ENCODE measurements at places on chromosomes 5 and 9. TPM values are rescaled to one million over a fixed set of nuclear protein-coding genes. Genes with fewer than 3 reads are reported as not detected.

- DNase-seq: no peak
Measured at GRCh38 chr9:129136446-129137035, 25.3 kb downstream of the PTPA start.

Gene UBAC1
- 95.7 TPM for total RNA-seq

DNA sequence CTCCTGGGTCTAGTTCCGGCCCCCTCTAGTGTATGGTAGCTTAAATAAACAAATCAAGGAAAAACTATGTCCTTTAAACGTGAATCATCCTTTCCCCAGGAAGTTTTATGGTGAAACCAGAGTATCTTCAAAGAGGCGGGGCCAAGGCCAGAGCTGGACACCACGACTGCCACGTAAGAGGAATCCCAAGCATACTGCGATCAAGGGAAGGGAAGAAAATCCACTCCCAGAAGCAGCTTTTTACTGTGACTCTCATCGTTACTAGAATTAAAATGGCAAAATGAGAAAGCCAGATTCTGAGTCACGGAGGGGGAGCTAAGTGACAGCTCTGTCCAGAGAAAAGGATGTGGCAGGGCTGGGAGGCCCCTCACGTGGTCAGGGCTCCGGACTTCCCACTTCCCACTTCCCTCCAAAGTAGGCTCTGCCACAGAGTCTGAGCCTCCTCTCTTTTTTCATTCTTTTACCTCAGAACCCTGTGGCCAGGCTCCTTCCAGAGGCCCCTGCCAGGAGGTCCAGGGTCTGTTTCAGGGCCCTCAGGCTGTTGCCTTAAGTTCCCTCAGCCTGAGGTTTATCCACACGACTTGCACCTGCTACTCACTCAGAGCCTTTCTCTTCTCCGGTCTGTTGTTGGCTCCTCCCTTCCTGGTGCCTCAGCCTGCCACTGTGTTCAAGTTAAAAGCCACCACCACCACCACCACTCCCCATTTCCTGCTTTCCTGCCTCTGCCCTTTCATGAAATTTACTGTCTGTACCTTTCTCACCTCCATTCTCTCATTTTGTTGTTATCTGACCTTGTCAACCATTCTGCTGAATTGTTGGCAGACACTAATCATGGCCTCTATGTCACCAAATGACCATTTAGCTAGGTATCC lies 1.4 kb upstream of the GLRX start:
- DNase-seq: peak; percentile 24

- peak; percentile 92 for DNase-seq
Measured at GRCh38 chr5:143824851-143825720, 13.1 kb downstream of the HMHB1 start.

- DNase-seq: no peak
Measured at GRCh38 chr9:30597608-30598007, 1786.8 kb upstream of the ACO1 start.

DNA sequence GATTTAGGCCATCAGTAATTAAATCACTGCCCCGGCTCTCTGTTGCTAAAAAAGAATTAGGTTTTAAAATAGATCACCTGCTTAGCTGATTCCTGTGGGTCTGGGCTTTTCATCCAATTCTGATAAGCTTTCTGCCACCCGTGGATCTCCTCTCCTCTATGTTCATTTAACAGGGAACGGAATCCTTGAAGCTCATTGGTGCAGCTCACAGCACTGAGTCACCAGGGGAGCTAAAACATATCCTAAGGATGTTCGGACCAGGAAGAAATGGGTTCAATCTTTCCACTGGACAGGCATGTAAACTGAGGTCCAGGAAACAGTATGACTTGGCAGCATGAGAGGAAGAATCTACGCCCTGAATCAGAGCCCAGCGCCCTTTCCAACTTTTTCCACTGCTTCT lies 267.1 kb upstream of the GRIA1 start:
- DNase-seq: no peak
